ENCODE measurements at places on chromosomes 11 and 22.

GRCh38 chr22:27163162-27164137, 506.1 kb downstream of the MIAT start:
- DNase-seq, result peak; percentile 75

- DNase-seq, result no peak
Measured at GRCh38 chr11:73415854-73416615, 39.8 kb downstream of the RELT start.

DNA sequence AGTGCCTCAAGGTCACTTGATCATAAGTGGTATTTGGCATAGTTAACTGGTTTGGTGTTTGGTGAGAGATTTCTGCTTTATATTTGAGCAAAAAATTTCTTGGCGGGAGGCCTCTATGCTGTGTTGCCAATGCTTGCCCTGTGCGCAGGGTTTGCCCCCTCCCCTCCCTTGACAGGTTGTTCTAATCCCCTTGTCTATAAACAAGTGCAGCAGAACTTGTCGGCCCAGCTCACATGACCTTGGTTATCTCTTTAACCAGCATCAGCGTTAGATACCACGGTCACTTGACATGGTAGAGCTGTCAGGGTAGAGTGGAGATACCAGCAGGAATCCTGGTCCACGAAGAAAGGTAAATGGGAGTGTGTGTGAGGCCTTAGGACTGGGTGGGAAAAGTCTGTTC, 35.6 kb downstream of the MARK2 start:
- no peak for DNase-seq

- DNase-seq, result no peak
Measured at GRCh38 chr22:21069375-21069774, 23.6 kb downstream of the LRRC74B start.

DNA sequence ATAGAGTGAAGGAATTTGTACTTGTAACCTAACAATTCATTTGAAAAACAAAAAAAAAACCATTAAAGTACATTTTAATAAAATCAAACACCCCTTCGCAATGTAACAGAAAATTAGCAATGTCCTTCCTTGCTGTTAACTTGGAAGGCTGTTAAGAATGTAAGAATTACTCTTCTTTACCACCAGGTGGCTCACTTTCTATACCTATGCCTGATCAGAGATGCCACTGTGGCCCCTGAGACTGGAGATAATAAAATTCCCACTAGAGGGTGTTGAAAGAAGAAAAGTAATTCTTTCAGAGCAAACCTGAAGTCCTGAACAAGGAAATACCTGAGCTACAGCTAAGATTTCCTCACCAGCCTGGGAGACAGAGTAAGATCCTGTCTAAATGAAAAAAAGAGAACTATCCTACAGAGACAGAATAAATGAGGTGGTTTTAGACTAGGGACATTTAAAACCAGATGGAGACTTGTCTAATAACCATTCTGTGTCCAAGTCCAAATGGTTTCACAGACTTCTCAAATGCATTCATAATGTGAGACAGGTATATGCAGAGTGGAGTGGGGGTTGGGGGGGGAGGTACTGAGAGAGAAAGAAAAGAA, 1089.3 kb downstream of the FAM181B start:
- peak; percentile 98 for DNase-seq

DNA sequence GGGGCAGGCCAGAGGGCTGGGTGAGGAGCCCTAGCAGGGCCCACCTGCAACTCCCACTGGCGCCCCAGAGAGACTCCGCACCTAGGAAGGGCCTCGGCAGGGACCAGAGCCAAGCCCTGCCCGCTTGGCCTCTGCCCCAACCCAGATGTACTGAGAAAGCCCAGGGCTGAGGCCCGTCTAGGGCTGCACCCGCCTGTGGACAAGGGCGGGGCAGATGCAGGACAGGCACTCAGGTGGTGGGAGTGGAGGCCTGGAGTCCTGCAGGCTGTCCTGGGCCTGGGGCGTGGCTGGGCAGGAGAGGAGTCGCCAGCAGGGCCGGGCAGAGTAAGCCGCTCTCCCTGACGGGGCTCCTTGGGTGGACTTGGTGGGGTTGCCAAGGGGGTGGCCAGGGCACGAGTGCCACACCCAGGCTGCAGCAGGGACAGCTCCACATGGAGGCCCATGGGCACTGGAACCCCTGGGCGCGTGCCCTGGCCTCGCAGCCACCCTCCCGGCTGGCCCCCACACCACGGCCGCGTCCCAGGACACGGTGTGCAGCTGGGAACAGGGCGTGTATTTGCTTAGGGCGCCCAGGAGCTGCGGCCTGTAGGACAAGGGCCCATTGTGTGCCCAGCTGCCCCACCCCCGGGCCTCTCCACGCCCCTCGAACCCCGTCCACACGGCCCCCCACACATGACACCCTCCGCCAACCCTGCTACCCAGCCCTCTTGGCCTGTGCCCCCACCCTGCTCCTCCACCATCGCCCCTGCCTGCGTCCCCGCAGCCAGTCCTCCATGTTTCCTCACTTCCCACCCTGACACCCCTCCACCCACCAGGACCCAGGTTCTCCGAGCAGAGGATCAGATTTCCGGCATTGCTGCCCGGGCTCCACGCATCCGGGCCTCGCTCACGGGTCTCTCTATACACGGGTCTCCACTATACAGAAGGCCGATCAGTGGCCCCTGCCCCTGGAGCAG, 11.3 kb upstream of the PIM3 start:
- no peak for DNase-seq

DNA sequence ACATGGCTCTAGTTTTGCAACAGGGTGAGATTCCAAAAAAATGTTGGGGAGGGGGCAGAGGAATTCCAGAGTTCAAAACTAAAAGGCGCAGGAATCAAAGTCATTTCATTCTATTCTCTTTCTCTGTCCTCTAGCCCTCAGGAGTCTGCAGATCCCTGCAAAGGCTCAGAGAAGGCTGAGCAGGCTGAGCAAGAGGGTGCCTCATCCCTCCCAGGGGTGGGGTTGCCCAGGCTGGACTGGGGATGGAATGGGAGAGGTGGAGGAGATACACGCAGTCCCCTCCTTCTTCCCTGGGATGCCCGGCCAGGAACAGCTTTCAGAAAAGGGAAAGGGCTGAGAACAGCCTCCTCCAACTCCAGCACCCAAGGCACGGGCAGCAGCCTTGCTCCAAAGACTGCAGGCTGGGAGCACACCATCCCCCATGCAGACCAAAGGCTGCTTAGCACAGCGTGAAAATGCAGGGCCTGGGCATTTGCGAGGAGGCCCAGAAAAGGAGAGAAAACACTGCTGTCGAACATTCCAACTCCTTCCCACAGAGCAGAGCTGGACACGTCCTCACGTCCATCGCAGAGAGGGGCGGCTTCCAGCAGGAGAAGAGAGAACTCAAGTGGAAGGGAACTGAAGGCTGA, 51.8 kb downstream of the MN1 start:
- DNase-seq, result no peak

GRCh38 chr11:102564110-102564509, 33.6 kb upstream of the MMP7 start:
- no peak for DNase-seq

GRCh38 chr11:35029979-35030682, 108.8 kb upstream of the CD44 start:
- DNase-seq, result no peak

DNA sequence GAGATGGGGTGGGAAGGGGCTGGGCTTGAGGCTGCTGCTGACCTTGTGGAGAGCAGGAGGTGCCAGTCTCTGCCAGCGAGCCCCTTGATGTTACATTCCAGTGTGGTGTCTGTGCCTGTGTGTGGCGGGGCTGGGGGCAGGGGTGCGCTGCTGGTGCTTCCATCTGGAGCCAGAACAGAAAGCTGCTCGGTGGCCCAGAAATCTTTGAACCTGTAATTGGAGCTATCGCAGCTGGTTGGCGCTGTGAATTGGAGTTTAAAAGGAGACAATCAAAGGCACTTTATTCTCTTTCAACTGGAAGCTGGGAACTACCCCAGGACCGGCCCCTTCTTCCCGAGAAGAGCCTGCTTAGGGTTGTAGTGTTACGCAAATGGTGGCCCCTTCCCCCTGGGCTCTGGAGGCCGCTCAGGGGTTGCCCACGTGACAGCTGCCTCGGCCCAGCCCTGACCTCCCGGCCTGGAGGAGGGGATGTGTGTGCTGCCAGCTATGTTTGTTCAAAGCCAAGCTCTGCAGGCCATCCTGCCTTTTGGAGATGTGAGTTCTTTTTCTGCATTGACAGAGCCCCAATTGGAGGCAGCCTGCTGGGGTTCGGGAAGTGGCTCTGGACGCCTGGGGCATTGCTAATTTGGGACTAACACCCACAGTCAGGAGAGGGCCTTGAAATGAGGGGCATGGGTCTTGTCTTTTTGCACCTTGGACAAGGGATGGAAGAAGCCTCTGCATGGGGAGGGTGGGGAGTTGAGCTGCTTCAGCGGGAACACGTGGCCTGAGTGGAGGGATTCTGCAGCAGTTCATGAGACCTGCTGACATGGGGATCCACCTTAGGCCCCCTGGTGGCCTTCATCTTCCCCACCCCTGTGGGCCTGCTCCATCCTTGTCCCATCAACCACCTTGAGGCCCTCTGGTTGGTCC, 14.0 kb upstream of the ARSA start:
- no peak for DNase-seq

- no peak for DNase-seq
Measured at GRCh38 chr22:44207981-44208317, 27.2 kb downstream of the PARVG start.

GRCh38 chr11:86760577-86760976, 39.8 kb upstream of the PRSS23 start:
- no peak for DNase-seq

DNA sequence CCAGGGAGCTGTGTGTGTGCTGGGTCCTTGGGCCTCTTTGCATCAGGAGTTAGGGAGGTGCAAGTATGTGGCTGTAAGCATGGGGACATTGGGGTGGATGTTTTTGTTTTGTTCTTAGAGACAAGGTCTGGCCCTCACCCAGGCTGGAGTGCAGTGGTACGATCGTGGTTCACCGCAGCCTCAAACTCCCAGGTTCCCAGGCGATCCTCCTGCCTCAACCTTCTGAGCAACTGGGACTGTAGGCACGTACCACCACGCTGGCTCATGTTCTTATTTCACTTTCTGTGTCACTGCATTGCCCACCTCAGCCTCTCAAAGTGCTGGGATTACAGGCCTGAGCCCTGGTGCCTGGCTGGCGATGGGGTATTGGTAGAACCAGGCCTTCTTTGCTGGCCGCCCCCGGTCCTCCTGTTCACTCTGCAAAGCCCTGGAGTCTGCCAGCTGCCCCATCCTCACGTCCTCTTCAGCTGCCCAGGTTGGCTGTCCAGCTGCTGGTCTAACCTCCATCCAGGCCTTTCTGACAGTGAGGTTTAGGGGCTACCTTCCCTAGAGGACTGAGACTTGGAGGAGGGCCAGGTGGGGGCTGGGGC, 851 bp upstream of the GRAMD4 start:
- no peak for DNase-seq

- no peak for DNase-seq
Measured at GRCh38 chr11:107370390-107370789, 87.2 kb downstream of the CWF19L2 start.

DNA sequence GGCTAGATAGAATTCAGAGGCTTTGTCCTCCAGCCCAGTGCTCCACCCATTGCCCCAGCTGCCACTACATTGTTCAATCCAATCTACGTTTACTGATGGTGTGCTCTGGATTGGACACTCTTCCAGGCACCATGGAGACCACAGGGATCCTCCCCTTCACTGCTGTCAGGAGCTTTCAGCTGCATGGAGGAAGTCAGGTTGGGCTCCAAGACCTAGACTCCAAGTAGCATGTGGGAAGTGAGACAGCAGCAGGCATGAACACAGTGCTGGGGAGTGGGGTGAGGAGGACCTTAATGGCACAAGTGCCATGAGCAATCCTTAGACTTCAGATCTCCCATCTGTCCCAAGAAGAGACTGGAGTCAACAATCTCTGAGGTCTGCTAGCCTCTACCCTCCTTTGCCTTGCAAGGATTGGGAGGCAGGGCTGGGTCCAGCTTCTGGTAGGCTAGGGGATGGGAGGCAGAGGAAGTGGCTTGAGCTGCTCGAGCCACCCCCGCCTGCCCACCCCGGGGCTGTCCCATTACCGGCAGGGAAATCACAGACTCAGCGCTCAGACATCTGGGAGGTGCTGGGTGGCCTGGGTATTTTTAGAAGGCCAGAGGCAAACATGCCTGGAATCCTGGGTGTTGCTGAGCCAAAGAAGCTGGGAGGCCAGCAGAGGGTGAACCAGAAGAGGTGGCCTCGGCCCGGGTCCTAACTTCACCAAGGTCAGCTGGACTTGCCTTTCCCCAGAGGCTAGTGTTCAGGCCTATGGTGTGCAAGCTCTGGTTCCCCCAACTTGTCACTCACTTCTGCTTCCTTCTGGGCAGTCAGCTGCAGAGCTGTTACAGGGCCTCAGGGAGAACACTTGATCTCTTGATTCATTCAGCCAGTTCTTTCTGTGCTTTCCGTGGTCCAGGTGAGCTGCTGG, 15.2 kb upstream of the FCHSD2 start:
- no peak for DNase-seq

DNA sequence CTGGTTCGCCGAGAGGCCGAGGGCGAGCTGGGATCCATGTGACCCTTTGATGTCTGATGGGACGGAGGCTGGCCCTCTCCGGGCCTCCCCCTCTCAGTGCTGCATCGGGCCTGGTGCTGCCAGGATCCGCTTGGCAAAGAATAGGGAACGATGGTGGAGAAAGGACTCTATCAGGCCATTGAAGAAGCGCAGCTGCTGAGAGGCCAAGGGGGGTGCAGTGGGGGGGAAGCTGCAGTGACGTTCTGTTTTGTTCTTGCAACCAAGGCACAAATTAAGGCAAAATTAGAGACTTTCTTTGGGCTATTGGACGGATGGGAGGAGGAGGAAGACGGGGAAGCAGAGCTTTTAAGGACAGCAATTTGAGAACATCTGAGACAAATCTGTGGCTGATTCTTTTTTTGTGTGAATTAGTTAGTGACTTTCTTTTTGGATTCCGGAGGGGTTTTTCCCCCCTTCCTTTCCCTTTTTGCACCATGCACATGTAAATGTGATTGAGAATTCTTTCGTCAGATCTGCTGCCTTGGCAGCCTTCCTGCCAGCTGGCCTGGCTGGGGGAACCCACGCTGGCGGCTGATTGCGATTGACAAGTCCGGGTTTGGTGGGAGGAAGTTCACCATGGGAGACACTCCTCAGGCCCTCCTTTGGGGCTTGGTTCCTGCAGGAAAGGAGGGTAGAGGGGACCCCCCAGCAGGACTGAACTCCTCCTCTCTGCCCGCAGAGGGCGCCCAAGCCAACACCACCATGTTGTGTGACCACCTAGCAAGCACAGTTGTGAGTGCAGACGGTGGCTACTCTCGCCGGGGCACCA, 214.6 kb downstream of the NTM start:
- DNase-seq, result no peak

GRCh38 chr22:49321477-49322055, 506.1 kb downstream of the BRD1 start:
- no peak for DNase-seq

- DNase-seq, result no peak
Measured at GRCh38 chr22:44337678-44338004, 24.9 kb upstream of the SHISAL1 start.

Data from NCI-H1105 treated with DMSO at 0.1 percent for 48 hours (cell line).